ENCODE measurements at places on chromosomes 1 and 21. TPM values are rescaled to one million over a fixed set of nuclear protein-coding genes. Genes with fewer than 3 reads are reported as not detected.

DNA sequence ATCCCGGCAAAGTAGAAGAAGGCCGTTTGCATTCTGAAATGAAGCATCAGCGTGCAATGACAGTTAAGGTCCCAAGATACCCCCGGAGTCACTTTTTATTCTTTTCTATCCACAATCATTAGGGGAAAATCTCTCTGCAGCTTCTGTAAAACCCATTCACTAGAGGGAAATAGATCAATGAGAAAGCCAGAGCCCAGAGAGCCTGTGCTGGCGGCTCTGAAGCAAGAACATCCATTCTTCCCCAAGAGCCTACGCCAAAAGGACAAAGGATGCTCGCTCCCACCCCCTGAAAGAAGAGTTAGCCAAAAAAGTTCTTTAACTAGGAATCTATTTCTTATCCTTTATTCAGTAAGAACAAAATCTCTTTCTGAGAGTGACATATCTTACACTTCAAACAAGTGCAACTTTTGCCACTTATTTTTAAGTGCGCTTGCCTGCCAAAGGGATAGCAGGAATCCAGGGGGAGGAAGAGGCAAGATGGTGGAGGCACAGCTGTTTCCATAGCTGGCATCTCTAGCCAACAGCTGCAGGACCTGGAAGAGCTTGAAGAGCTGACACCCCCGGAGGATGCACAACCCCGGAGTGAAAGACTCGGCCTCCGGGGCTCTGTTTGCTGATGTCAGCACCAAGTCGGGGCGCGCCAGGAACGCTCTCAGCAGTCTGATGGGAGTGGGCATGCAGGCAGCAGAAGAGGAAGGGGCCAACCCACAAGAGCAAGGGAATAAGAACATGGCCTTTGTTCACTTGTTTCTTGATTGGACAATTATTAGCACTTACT, 68.7 kb downstream of the KCNN3 start:
- DNase-seq: no peak

LCE2C gene
- not detected for total RNA-seq

DNA sequence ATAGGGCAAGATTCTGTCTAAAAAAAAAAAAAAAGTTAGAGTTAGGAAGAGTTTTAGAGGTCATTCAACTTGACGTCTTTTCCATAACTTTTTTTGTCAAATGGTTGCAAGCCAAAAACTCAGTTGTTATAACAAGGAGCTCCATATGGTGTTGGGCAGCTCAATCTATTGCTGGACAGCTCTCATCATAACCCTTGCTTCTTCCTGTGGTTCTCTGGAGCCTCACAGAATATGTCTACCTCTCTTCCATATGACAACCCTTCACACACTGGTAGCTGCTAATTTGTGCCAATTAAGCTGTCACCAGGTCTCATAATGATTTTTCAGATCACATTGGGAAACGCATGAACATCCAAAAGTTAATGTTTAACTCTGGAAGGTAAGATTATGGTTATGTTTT, 57.8 kb upstream of the SLC16A1 start:
- no peak for DNase-seq

MEX3A gene
- total RNA-seq: 0.38 TPM

DNA sequence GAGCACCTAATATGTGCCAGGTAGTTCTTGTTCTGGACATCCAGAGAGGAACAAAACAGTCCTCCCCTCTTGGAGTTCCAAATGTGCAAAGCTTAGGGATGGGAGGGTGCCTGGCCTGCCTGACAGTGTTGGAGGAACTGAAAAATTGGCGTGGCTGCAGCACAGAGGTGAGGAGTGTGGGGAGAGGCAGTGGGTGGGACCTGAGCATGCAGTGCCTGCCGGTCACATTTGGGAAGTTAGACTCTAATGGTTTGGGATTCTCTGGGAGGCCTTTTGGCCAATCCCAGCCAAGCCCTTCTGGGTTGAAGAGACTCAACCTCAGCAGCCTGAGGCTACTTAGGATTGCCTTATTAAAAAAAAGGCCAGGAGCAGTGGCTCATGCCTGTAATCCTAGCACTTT, 2.3 kb upstream of the TCEA3 start:
- DNase-seq: no peak

GRCh38 chr1:116918714-116919357, 9.1 kb downstream of the PTGFRN start:
- DNase-seq: no peak

- DNase-seq: no peak
These were observed 323.2 kb upstream of the SGIP1 start for GRCh38 chr1:66210635-66211244.

DNA sequence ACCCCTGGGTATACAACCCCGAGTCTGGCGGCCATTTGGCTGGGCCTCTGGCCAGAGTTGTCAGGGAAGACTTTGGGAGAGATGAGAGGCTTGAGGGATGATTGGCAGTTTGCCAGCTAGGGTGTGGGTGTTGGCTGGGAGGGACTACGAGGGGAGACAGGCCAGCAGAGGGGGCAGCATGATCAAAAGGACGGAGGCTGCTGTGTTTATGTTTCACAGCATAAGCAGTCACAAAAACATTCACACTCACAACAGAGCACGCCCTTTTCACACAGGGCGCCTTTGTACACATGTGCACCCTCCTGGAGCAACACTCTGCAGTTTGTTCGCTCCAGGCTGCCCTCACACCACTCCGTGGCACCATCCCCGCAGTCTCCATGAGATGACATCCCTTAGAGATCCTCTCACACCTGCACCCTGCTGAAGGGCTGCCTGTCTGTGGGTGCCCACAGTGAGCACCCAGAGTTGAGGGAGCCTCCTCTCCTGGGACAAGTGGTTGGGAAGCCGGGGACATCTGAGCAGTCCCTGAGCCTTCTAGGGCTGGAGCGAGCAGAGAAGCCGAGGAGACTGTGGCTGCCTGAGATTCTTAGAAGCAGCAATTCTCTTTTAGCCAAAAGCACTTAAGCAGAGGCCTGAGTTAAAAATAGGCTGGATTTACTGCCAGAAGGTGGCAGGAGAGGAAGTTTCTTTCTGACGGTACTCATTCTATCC, 15.4 kb downstream of the EFNA3 start:
- no peak for DNase-seq

GRCh38 chr1:110215621-110216515, 5.8 kb downstream of the KCNC4 start:
- DNase-seq: no peak

MPZ gene
- total RNA-seq: 12.2 TPM

- no peak for DNase-seq
These were observed 30.0 kb downstream of the ZC3H11B start for GRCh38 chr1:219582865-219583264.

DNA sequence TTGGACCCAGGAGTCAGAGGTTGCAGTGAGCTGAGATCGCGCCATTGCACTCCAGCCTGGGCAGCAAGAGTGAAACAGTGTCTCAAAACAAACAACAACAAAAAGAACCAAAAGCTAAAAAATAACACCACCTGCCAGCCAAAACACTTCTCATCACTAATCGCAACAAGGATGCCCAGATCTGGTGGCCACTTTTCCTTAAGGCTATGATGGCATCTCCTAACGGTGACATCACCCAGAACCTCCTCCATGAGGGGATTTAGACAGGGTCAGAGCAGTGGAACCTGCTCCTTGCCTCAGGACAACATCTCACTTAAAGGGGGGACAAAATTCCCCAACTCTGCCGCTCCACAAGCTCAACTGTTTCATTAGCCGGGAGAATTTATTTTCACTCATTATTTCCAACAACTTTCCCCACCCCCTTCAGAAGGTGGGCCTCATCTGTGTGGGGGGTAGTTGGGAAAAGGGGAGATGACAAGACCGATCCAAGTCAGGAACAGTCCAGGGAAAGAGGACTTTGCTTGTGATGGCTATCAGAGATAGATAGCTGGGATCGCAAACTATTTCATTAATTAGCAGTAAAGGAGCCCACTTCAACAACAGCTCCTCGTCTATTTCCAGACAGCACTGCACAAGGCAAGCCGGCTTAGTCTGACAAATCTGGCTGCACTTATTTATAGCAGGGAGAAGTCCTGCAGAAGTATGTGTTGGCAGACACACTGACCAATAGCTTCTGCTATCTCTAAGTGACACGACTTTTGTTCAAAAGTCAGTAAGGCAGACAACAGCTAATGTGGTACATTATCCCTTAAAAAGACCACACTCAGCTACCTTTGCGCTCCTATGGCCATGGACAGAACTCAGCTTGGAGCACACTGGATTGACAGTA, 2.6 kb downstream of the PABPC4 start:
- no peak for DNase-seq

DNA sequence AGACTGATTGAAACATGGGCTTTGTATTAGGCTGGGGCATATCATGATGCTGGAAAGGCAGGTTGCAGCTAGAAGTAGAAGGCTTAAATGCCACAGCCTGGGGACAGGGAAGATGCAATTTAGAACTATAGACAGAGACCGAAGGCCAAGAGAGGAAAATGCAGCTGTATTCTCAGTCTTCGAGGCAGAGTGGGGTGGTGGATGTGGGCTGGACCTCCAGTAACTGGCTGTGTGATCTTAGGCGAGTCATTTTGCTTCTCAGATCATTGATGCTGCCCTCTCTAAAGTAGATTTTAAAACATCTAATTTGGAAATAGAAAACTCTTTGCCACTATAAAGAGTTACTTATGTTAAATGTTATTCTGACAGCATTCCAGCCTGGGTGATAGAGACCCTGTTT, 17.7 kb upstream of the SH2D2A start:
- no peak for DNase-seq

S100A13 gene
- total RNA-seq: 6.0 TPM

- no peak for DNase-seq
These were observed 352.5 kb downstream of the ZNF326 start for GRCh38 chr1:90347366-90347765.

DNA sequence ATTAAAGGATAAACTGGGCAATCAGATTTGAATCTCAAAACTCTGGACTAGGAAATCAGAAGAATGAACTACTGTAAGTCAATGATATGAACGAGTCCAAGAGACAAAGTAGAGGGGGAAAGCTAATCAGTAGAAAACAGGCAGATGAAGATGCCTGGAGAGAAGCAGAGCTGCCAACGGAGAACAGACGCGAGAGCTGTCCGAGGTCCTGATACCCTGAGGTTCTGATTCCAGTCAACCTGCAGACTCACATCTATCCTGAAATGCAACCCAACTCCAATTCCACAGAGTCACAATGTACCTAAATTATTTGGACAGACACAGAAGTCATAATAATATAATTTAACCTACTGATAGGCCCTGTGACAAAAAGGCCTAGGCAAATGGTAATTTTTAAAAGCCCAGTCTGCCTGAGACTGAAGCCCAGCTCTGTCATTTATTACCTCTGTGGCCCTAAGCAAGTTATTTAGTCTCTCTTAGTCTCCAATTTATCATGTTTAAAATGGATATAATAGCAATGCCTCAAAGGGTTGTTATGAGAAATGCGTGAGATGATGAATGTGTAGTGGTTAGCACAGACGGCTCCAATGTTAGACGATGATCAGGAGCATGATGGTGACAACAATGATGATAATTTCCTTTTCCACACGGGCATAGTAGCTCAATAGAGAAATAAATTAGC, 33.4 kb downstream of the RGS7 start:
- DNase-seq: peak; percentile 6

CD160 gene
- total RNA-seq: not detected

GBP4 gene
- total RNA-seq: 27.2 TPM

DNA sequence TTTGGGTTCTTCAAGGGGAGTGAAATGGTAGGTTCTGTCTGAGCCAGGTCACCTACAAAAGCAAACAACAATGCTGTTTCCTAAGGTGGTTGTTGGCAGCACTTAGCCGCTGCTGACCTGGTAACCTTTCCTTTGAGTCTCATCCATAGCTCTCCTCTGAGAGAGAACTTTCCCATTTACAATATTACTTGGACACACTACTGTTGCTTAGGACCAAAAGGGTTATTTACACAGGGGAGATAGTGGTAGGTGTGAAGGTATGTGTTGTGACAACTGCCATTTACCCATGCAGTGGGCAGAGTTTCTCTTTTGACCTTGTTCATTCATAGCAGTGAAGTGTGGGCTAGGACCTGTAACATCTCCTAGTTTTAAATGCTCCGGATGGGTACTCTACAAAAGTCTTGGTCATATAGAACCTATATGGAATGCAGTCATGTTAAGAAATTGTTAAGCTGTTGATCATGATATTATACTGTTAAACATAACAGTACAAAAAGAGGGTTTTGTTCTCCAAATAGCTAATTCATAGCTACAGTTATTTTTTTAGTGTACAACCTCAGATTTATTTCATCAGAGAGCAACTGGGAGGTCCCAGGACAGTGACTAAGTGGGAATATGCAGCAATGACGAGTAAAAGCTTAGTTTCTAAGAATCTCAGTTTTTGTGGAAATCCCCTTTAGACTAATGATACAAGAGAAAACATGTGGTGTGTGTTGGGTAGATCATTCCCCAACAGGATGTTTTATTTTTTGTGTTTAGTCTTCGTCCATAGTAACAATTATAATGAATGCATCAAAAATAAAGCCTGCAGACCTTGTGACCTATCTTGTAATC, 219.7 kb downstream of the NFIA start:
- no peak for DNase-seq

DNA sequence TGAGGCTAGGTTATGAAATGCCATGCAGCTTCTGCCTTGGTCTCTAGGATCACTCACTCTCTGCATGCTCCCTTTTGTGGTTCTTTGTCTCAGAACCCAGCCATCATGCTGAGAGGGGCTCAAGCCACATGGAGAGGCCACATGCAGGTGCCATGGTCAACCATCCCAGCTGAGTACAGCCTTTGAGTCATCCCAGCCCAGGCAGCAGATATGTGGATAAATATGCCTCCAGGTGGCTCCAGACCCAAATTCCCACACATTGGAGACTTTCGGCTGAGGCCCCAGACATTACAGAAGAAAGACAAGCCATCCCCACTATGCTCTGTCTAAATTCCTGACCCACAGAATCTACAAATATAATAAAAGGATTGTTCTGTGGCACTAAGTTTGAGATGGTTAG, 102.0 kb downstream of the LHX9 start:
- no peak for DNase-seq

DNA sequence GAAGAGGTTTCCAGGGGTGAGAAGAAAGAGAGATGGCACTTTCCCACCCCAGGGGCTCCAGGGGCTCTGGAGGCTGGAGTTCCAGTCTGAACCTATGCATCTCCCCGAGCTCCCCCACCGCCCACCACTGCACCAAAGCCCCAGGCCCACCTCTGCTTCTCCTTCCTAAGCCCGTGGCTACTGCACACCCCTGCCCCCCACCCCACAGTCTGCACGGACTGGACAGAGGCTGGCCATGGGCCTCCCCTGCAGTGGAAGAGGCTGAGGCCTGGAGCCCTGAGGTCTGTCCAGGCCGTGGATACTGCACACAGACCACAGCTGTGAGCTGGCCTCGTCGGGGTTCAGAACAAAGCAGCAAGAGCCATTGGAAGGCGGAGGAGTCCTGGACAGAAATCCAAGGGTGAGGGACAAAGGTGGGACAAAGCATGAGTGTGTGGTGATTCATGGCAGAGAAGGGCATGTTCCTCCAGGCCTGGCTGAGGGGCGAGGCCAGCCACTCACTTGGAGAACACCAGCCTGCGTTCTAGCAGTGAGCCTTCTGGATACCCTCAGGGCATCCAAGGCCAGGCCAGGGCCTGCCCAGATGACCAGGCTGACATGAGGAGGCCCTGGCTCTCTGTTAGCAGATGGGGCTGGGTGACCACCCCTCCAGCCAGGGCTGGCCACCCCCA, 244.8 kb upstream of the VAMP3 start:
- DNase-seq: no peak

GRCh38 chr21:46324390-46325072, 575 bp downstream of the PCNT start:
- DNase-seq: peak; percentile 90
